ENCODE measurements at places on chromosomes 5 and 9.
A peak's percentile ranks its signal among the peaks of the same experiment; 100 is the strongest.

- no peak for DNase-seq
- no peaks in the 10 kb centered on the region for H3K4me1 ChIP-seq
Measured at GRCh38 chr5:138661291-138661960, 86.2 kb upstream of the HSPA9 start.

DNA sequence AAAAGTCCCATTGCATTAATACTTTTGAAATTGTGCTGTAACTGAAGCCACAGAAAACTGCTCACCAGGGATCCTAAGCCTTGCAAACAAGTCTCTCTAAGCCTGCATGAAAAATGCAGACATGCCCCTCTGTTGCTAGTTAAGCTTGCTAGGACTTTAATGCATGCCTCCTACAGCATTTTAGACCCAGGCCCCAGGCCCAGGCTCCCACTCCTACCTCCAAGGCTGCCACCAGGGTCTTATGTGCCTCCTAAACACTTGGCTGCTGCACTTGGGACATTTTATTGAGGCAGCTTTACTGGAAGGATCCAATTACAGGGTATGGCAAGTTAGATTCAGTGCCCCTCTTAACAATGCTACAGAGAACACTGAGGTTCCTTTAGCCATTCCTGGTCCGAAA, 467.3 kb upstream of the CLINT1 start:
- no peak for DNase-seq
- no peaks in the 10 kb centered on the region for H3K4me1 ChIP-seq
- no peaks in the 10 kb centered on the region for H3K36me3 ChIP-seq
- H3K27me3 ChIP-seq, result no peaks in the 10 kb centered on the region
- no peak overlapping the region for H3K4me3 ChIP-seq
- H3K27ac ChIP-seq, result no peak overlapping the region

DNA sequence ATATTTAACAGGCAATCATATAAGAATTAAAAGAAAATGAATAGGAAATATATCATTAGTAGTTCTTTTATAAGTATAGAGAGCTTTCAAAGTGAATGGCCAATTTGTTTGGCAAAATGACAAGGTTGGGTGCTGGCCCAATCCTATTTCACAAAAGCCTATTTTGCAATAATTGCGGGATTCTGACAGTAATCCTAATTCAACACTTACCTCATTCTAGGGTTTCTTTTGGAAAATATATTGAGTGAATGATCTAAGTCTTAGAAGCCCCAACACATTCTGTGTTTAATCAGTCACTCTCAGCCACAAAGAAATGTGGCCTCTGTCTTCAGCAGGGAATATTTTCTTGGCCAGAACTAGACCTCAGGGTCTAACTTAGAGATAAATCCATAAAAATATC, 835.9 kb upstream of the ZNF608 start:
- no peak for DNase-seq
- no peaks in the 10 kb centered on the region for H3K36me3 ChIP-seq
- H3K4me1 ChIP-seq, result peaks cover 3% of the 10 kb centered on the region

GRCh38 chr5:78779262-78779661, 130.7 kb upstream of the LHFPL2 start:
- DNase-seq, result no peak
- H3K4me1 ChIP-seq, result peaks cover 13% of the 10 kb centered on the region
- peak overlapping the region; percentile 27 for H3K27ac ChIP-seq
- H3K4me3 ChIP-seq, result no peak overlapping the region

DNA sequence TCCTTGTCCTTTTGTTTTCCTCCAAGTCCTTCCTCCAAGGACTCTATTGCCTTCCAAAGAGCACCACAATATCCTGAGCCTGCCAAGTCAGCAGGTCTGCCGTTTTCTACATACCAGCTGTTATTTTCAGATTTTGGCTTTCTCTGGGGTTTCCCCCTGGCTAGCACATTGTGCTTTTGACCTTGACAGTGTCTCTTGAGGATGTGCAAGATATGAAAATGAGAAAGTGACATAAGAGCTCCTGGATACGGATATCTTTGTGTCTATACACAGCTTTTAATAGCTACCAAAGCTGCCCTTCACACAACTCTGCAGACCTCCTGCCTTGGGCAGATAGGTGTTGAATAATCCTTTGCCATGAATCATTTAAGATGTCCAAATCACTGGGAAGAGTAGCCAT, 67.0 kb downstream of the HAPLN1 start:
- DNase-seq, result no peak
- H3K4me3 ChIP-seq, result no peak overlapping the region
- no peaks in the 10 kb centered on the region for H3K27me3 ChIP-seq
- H3K27ac ChIP-seq, result no peak overlapping the region

GRCh38 chr5:168947212-168947868, 353.6 kb downstream of the SLIT3 start:
- DNase-seq, result peak; percentile 11
- H3K27me3 ChIP-seq, result no peaks in the 10 kb centered on the region
- no peak overlapping the region for H3K27ac ChIP-seq
- no peaks in the 10 kb centered on the region for H3K36me3 ChIP-seq
- no peaks in the 10 kb centered on the region for H3K4me1 ChIP-seq
- no peak overlapping the region for H3K4me3 ChIP-seq

Data from fibroblast of lung (primary cell).